ENCODE measurements at places on chromosomes 2 and 18. TPM values are rescaled to one million over a fixed set of nuclear protein-coding genes. Genes with fewer than 3 reads are reported as not detected.

DNA sequence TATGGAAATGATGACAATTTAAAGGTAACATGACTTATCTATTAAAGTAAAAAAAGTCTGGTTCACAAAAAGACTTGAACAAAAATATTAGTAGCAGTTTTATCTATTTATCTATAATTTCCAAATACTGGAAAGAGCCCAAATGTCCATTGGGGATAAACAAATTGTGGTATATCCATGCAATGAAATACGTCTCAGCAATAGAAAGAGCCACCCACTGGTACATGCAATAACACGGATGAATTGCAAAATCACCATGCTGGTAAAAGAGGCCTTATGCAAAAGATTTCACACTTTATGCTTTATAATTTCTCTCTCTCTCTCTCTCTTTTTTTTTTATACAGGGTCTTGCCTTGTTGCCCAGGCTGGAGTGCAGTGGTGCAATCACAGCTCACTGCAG is 91.4 kb upstream of the ASAP2 start:
- H3K27me3 ChIP-seq, result no peaks in the 10 kb centered on the region
- H3K27ac ChIP-seq, result no peak overlapping the region
- H3K4me1 ChIP-seq, result no peaks in the 10 kb centered on the region
- no peak for DNase-seq

- H3K27me3 ChIP-seq, result no peaks in the 10 kb centered on the region
- no peak for DNase-seq
- no peak overlapping the region for H3K4me3 ChIP-seq
- no peaks in the 10 kb centered on the region for H3K4me1 ChIP-seq
- H3K36me3 ChIP-seq, result no peaks in the 10 kb centered on the region
- H3K27ac ChIP-seq, result no peak overlapping the region
These were observed 9.7 kb downstream of the GREB1 start for GRCh38 chr2:11543337-11544216.

DNA sequence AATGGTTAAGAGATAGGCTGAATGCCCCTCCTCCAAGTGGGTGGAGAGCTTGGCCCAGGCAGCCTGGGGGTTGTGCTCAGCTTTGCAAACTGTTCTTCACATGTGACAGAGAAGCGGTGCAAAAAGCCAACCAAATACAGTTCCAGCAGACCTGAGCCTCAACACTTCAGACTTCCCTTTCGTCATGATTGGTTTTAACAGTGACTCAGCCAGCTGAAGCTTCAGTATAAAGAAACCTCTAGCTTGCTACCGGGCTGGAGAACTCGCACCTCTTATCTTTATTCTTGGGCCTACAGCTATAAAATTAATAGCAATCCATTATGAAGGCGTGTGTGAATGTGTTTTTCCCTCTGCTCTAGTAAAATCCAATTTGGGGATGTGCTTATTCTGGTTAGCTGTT is 20.0 kb downstream of the SETBP1 start:
- no peaks in the 10 kb centered on the region for H3K4me1 ChIP-seq
- no peak overlapping the region for H3K27ac ChIP-seq
- no peak overlapping the region for H3K4me3 ChIP-seq

HEATR5B gene
- 55.2 TPM for total RNA-seq

RFTN2 gene
- not detected for total RNA-seq

ACTG2 gene
- total RNA-seq, result not detected

ATOH8 gene
- not detected for total RNA-seq

- H3K36me3 ChIP-seq, result no peaks in the 10 kb centered on the region
- H3K4me3 ChIP-seq, result no peak overlapping the region
- DNase-seq, result no peak
- no peak overlapping the region for H3K27ac ChIP-seq
- peaks cover 9% of the 10 kb centered on the region for H3K4me1 ChIP-seq
These were observed 479.7 kb downstream of the PARD3B start for GRCh38 chr2:205024822-205025518.

- H3K36me3 ChIP-seq, result no peaks in the 10 kb centered on the region
- no peak for DNase-seq
- H3K27me3 ChIP-seq, result no peaks in the 10 kb centered on the region
- H3K4me1 ChIP-seq, result no peaks in the 10 kb centered on the region
These were observed 599.5 kb upstream of the SYT4 start for GRCh38 chr18:43876748-43877147.

CENPA gene
- total RNA-seq, result 0.32 TPM

KCNG2 gene
- not detected for total RNA-seq

CGREF1 gene
- total RNA-seq, result not detected

All from CD4-positive, alpha-beta memory T cell (primary cell).